ENCODE measurements at places on chromosomes 3 and 15.
A peak's percentile ranks its signal among the peaks of the same experiment; 100 is the strongest.

DNA sequence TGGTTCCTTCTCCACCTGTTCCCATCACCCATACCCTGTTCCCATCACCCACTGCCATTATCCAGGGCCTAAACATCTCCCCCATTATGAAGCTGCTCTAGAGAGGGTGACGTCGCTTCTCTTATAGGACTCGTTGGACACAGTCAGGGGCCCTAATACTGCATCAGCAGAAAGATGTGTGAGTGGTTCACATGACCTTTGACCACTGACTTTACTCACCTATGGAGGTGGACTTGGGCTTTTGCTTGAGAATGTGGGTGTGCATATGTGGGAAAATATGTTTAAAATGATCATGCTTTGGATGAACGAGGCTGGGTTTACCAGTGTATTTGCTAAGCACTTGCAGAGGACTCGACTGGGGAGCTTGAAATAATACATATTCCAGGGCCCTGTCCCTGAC, 26.8 kb downstream of the RBP2 start:
- no peak for DNase-seq

DNA sequence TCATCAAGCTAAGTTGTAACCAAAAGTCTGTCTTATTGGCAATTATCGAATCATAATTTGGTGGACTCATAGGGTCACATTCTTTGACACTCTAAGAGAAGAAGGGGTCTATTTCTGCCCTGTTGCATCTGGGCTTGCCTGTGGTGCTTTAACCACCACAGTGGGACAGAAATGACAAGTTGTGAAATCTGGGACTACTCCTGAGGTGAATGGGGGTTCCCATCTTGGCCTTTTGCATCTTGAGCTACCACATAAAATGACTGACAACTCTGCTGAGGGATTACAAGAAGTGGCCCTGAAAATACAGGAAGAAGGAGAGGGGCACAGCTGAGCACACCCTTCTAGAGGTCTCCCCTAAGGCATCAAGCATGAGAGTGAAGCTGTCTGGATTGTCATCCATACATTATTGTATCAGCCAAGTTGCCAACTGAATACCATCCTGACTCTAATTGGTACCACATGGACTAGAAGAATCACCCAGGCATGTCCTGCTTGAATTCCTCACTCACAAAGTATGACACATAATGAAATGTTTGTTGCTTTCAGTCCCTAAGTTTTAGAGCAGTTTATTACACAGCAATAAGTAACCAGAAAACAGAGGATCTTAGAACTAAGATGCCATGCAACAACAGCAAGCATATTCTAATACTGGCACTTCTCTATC, 306.5 kb downstream of the ROBO1 start:
- peak; percentile 50 for DNase-seq

GRCh38 chr15:61195116-61196002, 33.7 kb downstream of the RORA start:
- DNase-seq = peak; percentile 58

GRCh38 chr3:134606033-134607025, 44.5 kb downstream of the KY start:
- no peak for DNase-seq

DNA sequence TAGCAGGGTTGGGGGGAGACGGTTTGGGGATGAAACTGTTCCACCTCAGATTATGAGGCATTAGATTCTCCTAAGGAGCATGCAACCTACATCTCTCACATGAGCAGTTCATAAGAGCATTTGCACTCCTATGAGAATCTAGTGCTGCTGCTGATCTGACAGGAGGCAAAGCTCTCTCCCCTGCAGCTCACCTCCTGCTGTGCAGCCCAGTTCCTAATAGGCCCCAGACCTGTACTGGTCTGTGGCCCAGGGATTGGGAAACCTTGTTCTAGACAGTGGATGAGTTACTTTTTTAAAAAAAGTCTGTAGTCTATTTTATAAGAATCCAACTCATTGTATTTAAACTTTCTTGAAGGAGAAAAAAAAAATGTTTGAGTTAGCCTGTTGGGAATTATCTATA, 100.0 kb downstream of the HHLA2 start:
- no peak for DNase-seq

DNA sequence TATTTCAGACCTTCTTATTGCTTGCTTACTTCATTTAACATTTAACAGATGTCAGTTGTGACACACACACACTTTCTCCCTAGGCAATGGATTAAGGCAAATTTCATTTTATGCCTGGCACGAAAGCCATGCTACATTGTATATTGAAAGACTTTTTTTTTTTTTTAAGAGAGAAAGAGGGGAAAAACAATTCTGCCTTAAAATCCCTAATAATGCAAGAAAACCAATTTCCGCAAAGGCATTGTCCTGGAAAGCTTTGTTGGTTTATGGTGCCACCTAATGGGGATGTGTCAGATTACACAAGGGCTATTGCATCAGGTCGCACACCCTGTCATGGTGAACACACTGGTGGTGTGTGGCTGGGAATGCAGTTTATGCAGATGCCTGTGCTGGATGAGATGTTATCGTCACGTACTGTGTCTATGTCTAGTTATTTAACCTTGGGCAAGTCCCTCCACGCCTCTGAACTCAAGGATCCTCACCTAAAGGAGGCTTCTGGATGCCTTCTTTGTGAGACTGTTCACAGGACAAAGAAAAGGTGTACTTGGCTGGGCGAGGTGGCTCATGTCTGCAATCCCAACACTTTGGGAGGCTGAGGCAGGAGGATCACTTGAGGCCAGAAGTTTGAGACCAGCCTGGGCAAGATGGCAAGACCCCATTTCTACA, 37.3 kb upstream of the RFTN1 start:
- peak; percentile 86 for DNase-seq

DNA sequence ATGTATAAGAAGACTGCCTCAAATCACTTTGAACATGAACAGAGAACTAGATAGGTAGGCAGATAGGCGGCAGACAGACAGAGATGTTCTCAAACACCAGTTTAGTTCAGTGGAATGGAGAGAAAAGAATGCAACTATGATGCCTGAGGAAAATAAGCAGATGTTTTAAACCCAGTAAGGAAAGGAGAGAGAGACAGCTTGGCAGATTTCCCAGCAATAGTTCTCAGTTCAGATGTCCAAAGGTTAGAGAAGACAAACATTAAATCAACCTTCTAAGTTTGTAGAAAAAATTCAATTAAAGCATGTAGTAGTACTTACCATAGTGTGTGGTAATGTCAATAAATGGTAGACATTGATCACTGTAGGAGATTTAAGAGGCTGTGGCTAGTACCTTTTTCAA, 209.6 kb upstream of the PFN2 start:
- DNase-seq = peak; percentile 84

DNA sequence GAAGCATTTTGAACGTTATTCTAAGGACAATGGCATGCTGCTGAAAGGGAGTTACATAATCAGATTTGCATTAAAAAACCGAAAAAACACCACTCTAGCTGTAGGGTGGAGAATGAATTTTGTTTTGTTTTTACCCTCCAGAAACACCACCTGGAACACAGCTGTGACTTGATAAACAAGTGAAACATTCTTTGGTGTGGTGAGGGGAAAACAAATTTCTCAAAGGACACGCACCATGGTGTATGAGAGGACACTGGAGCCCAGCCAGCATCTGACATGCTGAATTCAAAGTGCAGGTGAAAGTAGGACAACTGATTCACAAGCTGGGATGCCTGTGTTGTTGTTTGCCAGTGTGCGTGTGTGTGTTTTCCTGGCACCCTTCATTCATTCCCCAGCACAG, 554.5 kb upstream of the TBL1XR1 start:
- DNase-seq = no peak

- DNase-seq = no peak
These were observed 48.3 kb upstream of the THSD4 start for GRCh38 chr15:71066983-71067382.

- DNase-seq = peak; percentile 98
These were observed 31.3 kb upstream of the BCL2L10 start for GRCh38 chr15:52143873-52144272.

GRCh38 chr3:130759692-130760338, 13.2 kb upstream of the PIK3R4 start:
- peak; percentile 45 for DNase-seq

GRCh38 chr3:107001635-107002034, 375.6 kb upstream of the CCDC54 start:
- DNase-seq = peak; percentile 55

DNA sequence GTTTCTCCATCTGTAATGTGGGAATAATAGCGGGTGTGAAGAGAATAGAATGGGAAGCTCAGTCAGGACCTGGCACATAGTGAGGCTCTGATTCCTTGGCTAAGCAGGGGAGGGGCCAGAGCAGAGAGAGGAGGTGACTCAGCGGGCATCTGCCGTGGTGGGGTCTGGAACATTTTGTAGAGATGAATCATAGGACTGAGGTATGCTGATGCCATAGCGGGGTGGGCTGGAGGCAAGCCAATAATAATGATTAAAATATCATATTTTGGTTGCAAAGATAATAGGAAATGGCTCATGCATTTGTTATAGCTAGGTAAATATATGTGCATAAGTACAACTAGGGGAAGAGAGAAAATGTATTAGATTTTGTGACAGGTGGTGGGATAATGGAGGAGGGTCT, 11.2 kb downstream of the TGM4 start:
- DNase-seq = peak; percentile 98

DNA sequence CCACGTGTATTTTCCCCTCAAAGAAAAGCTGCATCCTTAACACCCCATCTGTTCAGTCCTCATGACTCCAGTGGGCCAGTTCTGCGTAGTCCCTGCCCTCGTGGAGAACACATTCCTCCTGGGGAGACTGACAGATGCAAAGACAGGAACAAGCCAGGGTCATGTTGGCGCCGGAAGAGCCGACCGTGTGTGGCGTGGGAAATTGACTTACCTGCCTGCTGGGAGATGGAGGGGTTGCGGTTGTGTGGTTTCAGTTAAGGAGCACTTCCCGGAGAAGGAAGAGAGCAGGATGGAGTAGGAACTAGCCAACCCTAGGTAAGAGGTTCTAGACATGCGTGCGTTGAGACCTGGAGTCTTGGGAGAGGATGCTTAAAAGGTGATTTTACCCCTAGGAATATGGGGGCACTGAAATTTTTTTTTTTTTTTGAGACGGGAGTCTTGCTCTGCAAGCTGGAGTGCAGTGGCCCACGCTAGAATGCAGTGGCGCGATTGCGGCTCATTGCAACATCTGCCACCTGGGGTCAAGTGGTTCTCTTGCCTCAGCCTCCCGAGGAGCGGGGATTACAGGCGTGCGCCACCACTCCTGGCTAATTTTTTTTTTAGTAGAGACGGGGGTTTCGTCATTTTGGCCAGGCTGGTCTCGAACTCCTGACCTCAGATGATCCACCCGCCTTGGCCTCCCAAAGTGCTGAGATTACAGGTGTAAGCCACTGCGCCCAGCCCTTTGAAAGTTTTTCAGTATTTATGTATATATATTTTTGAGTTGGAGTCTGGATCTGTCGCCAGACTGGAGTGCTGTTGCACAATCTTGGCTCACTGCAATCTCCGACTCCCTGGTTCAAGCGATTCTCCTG, 1.4 kb downstream of the VHL start:
- DNase-seq = no peak

DNA sequence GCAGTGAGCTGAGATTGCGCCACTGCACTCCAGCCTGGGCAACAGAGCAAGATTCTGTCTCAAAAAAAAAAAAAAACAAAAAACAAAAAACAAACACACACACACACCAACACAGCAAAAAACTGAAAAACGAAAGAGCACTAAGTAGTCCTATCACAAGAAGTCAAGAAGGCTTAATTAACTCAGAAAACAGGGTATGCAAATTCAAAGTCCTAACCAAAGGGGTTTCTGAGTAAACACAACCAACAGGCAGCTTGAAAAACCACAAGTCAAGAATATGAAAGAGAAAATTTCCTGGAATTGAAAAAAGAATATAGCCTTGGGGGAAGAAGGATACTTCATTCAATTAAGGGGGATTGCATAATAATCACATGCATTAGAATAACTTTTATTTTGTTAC, 37.7 kb upstream of the PARP14 start:
- no peak for DNase-seq

- no peak for DNase-seq
These were observed 8.8 kb downstream of the LRIG1 start for GRCh38 chr3:66492071-66492470.

- DNase-seq = no peak
These were observed 1.1 kb downstream of the NCKIPSD start for GRCh38 chr3:48684480-48685143.

DNA sequence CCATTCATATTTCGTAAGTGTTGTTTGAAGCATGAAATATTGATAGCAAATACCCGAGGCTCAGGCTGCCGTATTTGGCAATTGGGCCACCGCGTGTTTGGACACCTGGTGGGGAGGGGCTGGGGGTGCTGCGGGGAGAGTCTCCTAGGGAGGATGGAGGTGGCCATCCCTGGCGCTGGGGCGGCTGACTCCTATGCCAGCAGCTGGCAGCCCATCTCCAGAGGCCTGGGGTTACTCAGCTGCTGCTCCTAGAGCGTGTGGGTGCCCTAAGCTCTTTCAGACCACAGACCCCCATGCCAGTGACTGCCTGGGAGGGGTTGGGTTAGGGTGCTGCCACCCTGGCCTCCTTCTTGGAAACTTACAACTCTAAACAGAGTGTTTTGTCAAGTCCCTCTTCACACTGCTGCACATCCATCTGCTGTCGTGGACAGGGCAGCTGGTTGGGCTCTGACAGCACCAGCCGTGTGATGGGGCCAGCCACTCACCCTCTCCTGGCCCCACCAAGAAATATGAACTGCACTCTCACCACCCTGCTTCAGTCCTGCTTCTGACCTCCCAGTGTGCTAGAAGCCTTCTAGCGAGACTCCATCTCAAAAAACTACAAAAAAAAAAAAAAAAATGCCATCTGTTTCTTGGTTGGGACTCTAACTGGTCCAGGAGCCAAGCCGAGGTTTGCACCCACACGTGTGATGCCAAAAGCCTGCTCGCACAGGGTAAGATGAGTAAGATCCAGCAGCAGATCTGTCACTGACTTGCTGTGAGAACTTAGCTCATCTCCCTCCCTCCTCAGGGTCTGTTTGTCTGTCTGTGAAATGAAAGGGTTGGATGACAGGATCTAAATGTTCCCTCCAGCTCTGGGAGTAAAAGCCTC, 156.2 kb downstream of the MEGF11 start:
- no peak for DNase-seq

- DNase-seq = no peak
These were observed 20.5 kb downstream of the EAF2 start for GRCh38 chr3:121855555-121855954.

DNA sequence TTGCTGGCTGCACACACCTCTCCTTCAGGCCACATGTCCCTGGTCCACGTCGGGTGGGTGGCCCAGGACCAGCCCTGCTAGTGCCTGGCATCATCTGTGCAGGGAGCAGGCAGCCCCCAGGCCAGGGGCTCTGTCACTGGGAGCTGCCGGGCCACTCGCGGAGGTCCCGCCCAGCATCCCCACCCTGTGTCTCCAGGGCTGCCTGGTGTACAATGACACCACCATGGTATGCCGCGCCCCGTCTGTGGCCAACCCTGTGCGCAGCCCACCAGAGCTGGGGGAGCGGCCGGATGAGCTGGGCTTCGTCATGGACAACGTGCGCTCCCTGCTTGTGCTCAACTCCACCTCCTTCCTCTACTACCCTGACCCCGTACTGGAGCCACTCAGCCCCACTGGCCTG, 34.3 kb downstream of the PLXNA1 start:
- no peak for DNase-seq

DNA sequence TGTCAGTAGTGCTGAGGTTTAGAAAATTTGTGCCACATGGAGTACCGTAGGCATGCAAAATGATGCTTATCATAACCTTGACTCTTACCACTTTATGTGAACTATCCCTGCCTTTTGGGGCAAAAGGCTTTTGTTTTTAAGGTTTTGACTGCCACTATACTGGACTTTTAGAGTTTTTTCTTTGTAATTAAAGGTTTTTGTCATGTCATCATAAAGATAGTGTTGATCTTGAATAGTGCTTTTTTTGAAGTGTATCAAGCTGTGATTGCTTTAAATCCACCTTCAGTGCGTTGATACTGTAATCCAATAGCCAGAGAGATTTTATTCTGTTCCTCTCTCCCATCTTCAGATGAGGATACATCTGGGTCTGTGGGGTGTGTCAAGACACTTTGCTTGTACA, 172.9 kb downstream of the ITPR1 start:
- DNase-seq = no peak

Data from fibroblast of skin of back (primary cell).